ENCODE measurements at places on chromosomes 16 and 17.

DNA sequence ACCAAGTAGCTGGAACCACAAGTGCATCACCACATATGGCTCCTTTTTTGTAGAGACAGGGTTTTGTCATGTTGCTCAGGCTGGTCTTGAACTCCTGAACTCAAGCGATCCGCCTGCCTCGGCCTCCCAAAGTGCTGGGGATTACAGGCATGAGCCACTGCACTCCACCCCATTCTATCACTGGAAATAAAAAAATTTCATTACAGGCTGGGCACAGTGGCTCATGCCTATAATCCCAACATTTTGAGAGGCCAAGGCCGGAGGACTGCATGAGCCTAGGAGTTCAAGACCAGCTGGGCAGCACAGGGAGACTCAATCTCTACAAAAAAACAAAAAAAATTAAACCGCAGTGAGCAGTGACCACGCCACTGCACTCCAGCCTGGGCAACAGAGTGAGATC lies 60.1 kb downstream of the BRIP1 start:
- no peak for DNase-seq

GRCh38 chr16:88697831-88698615 lies 8.2 kb downstream of the RNF166 start:
- DNase-seq = no peak

DNA sequence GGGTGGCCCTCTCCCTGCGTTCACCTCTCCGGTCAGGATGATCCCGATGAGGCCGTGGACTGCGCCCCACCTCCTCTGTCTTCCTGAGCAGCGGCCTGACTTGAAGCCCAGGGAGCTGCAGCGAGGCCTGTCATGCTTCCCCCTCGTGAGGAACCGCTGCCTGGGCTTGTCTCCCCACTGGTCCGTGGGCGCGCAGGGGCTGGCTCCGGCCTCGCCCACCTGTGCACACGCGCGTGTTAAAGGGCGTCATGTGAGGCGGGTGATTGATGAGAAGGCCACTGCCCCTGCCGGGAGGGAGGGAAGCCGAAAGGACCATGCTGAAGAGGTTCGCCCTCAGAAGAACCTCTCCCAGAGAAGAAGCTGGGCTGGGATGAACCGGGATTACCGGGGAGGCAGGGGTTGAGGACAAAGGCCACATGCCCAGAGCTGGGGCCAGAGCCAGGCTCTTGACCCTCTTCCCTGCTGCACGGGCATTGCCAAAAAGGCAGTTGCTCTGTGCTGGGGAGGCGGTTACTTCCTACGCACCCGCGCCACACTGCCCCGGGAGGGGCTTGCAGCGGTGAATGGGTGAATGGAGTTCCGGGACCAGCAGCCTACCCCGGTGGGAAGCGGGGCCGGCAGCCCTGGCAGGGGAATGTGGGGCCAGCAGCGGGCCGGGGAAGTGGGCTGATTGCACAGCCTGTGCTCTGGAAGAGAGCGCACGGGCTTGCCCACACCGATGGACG lies 85.9 kb upstream of the GSE1 start:
- no peak for DNase-seq

- no peak for DNase-seq
These were observed 93.6 kb downstream of the USP22 start for GRCh38 chr17:20948984-20949777.

- DNase-seq = no peak
These were observed 43.4 kb downstream of the TAOK1 start for GRCh38 chr17:29433541-29433940.

DNA sequence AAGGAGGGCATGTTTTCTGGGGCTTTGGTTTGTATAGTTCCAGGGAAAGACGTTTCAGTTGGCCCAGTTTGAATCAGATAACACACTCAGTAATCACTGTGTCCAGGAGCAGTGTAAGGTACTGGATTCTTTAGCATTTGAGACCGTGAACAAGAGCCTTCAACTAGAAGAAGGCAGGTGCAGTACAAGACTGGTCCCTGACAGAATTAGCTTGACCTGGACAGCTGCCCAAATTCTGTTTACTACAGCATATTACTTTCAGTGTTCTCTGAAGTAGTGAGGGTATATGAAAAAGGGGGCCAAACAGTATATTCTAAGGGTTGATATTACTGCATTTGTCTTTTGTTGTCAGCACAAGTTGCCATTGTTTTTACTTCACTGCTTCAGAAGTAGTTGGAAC lies 81.3 kb downstream of the COX10 start:
- no peak for DNase-seq

DNA sequence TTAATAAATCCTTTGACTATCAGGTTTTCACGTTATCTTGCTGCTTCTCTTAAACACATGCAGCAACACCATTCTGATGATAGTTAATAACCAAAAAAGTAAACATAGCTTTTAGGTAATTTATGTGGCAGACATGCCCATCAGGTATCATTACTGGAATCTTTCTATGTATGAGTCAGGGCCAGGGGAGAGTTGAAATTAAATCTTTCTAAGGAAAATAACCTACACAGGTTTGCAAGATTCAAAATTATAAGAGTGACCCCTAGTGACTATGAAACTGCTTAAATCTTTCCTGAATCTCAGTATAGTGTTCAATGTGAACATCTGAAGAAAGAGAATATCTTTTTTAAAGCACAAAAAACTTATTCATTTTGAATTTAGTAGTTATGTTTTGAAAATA lies 666.6 kb downstream of the CDH11 start:
- DNase-seq = no peak

GRCh38 chr17:36850790-36851189 lies 86.5 kb upstream of the LHX1 start:
- DNase-seq = no peak

All from KG1 (cell line).